ENCODE measurements at places on chromosomes 1 and 21.

DNA sequence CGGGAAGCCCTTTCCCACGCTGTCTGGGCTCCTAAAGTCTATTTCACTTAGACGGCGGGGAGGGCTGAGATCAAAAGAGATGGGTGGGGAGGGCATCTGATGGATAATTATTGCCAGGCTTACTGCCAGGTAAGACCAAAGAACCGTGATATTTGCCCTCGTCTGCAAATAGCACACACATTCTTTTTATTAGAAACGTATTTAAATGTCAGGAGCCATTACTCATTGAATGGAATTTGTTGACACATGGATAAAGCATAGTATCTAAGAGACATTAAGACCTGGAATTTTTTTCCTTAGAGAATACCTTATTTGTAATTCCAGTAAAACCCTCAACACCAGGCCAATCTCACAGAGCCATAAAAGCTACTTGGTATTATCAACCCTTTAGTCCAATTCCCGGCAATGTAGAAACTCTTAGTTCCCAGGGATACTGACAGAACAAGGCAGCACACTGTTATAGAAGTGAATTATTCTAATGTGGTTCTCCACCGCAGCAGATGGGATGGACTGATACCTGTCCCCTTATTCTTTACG lies 10.6 kb downstream of the URB1 start:
- DNase-seq = no peak

GRCh38 chr1:10508511-10508951 lies 33.8 kb downstream of the PEX14 start:
- DNase-seq = no peak

- DNase-seq = no peak
These were observed 129.9 kb downstream of the RERE start for GRCh38 chr1:8687538-8687937.

DNA sequence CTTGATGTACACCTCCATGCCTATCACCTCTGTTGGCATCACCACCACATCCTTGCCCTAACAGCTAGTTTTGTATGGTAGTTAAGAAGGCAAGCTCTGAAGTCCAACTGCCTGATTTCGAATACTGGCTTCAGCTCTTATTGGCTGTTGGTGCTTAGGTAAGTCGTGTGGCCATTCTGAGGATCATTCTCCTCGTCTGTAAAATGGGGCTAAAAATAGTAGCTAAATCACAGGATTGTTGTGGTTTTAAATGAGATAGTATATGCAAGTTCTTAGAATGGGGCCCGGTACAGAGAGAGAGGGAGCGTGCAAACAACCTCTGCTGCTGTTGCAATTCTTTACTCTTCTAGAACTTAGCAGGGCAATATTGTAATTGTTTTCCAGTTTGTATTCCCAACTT lies 20.8 kb upstream of the SPOCD1 start:
- no peak for DNase-seq

GRCh38 chr21:45601551-45601950 lies 42.0 kb upstream of the PCBP3 start:
- DNase-seq = no peak

- DNase-seq = peak; percentile 81
These were observed at the start of gene RAB3B for GRCh38 chr1:51990478-51990965. Gene RAB3B, minus strand, starts transcription at chr1:51990700. Its CDS starts 13,583 bp downstream, at chr1:51977117.

DNA sequence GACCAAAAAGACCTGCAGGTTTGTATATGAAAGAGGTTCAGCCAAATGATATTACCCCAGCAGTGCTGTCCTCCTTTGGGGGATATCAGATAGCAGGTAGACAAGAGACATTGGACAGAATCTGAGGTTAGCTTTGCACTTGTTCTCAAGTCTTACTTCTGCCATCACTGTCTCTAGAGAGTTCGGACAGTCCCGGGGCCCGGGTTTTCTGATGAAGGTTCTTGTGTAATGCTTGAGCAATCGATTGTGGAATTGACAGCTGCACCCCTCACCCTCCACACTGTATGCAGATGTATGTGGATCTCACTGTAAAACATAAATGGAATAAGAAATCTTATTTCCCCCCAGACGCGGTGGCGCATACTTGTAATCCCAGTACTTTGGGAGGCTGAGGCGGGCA lies 56.2 kb upstream of the MORC3 start:
- DNase-seq = no peak

- DNase-seq = no peak
These were observed 35.6 kb upstream of the NEK7 start for GRCh38 chr1:198121056-198121826.

DNA sequence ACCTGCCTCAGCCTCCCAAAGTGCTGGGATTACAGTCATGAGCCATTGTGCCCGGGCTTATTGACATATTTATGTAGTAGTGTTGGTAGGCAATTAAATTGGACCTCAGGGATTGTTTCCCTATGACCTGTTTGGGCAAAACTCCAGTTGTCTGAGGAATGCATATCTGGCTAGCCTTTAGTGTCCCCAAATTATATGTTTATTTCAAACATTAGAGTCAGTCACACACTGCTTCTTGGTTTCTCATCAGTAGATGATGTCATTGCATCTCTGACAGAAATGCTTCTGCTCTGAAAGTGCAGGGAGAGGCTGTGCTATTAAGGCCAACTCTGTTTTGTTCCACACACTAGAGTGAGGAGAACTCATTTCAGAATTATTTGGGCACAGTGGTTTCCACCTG lies 12.5 kb downstream of the PIP5K1A start:
- no peak for DNase-seq

- DNase-seq = no peak
These were observed 14.9 kb downstream of the SLC45A1 start for GRCh38 chr1:8332806-8333205.

- no peak for DNase-seq
These were observed 1.7 kb upstream of the GRIK3 start for GRCh38 chr1:37035796-37036666.

- no peak for DNase-seq
These were observed 8.5 kb downstream of the CCT8 start for GRCh38 chr21:29064850-29065481.

GRCh38 chr1:218942431-218942830 lies 231.2 kb upstream of the LYPLAL1 start:
- DNase-seq = no peak

- no peak for DNase-seq
These were observed 182.1 kb downstream of the MRPL39 start for GRCh38 chr21:25425156-25425555.

DNA sequence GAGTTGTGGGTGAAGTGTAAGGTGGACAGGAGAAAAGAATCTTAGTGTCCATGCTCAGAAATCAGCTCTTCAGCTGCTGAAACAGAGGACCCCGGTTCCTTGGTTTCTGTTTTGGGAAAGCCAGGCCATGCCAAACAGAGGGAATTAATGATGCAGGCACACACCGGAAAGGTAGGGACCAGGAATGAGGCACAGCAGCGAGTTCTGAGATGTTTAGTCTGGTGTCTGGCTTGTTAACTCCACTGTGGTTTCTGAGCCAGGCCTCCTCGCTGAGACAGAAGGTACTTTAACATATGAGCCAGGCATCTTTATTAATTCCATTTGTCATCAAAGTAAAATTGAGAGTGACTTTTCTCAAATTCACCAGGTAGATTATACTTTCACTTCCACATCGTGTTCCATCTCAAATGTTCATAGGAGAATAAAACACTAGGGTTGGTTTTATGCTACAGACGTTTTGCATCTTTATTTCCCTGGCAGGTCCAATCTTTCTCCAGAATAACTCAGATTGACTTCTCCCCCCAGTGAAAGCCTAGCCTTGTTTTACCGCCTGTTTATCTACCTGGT lies 23.5 kb downstream of the LRRC8D start:
- DNase-seq = peak; percentile 15

DNA sequence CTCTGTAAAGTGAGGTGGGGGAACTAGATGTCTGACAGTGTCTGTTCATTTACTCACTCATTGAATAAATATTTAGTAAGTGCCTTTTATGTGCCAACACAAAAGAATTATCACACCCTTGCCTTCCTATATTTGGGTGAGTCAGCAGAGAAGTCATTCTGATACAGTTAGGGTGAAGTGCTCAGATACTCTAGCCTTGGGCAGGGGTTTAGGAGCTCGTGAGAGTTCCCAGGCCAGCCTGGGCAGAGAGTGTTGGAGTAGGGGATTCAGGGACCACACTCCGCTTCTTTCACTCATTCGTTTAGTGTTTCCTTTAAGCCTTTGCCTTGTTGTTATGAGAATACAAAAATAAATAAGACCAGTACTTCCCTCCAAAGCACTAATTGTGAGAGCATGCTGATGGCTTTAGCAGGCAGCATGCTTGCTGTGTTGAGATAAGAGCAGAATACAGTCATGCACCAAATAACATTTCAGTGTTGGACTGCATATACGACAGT lies 83.9 kb downstream of the DYRK1A start:
- no peak for DNase-seq

DNA sequence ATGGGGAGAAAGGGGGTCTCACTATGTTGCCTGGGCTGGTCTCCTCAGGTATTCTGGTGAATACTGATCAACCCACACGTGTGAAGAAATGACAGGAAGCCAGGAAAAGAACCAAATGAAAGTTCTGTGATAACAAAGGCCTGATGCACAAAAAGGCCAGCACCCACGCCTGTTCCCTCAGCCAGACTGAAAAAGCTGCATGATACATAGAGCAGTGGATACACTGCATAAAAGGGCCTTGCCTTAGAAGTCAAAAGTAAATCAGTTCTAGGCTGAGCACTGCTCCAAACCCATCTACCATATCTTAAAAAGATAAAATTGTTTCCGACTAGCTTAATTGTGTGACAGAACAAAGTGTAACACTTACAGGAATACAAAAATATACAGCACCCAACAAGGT lies 36.9 kb upstream of the PSMG1 start:
- no peak for DNase-seq

GRCh38 chr1:10960411-10961299 lies 51.8 kb upstream of the TARDBP start:
- DNase-seq = peak; percentile 68

- no peak for DNase-seq
These were observed 738.1 kb downstream of the ADGRL2 start for GRCh38 chr1:82538876-82539275.

DNA sequence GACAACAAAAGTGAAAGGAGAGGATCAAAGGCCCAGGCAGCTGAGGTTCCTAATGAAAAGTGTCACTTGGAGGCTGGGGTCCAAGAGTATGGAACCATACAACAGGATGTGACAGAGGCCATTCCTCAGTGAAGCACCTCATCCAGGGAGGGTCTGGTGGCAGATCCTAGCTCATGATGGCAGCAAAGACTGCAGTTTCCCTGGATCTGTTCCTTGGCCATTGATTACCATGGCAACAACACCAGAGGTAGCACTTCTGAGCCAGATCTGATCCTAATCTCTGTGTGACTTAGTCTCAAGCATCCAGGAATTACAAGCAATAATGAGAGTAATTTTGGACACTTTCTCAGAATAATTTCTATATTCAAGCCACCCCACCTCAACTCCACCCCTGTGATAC lies 12.9 kb downstream of the FAM177B start:
- DNase-seq = no peak

GRCh38 chr1:237269938-237270337 lies 228.0 kb downstream of the RYR2 start:
- no peak for DNase-seq

DNA sequence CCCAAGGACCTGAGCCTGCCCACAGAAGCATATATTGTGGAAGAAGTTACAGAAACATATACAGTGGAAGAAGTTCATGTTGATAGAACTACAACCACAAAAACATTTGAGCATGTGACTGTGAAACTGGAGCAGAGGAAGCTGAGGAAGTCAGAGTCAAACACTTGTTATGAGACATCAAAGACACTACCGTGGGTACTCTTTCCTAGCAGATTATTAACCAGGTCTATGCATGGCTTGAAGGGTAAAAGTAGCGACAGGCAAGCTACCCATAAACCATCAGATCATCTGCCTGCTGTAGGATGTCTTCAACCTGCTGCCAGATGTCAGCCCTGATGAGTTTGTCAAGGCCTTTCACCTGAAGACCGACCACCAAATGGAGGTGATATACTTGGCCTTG lies 35.8 kb downstream of the IVNS1ABP start:
- peak; percentile 41 for DNase-seq

GRCh38 chr1:36692465-36693160 lies 209.9 kb upstream of the CSF3R start:
- DNase-seq = no peak

- no peak for DNase-seq
These were observed 10.9 kb downstream of the LRRC71 start for GRCh38 chr1:156931211-156931952.

DNA sequence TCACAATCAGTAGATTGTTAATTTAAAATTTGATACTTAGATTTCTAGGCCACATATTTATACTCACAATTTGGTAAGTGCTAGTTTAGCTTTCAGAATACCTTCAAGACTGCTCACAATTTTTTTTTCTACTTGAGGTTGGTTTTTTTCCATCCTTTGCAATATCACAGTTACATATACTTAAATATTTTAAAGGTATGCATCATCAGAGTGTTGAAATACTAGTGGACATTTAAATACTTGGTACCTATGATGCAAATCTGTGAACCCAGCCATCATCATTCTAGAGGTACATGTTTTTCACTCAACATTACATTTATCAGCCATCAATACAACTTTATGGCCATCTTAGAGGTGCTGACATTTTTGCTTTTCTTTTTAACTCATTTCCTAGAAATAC lies 6.2 kb upstream of the LRRC40 start:
- DNase-seq = no peak
